Hair follicular keratinocyte (primary cell): ENCODE measurements at places on chromosomes 2 and 18. TPM values are rescaled to one million over a fixed set of nuclear protein-coding genes. Genes with fewer than 3 reads are reported as not detected.

Gene FAM124B
- not detected in 2 replicates for total RNA-seq

Gene FOXI3
- total RNA-seq = not detected in 2 replicates

Gene ANKRD23
- total RNA-seq = 0.65 and 0.78 TPM in 2 replicates

Gene FMNL2
- 32.4 and 47.8 TPM in 2 replicates for total RNA-seq

Gene TANC1
- 17.3 and 19.3 TPM in 2 replicates for total RNA-seq

Gene BABAM2
- 21.6 and 21.8 TPM in 2 replicates for total RNA-seq

Gene RGPD6
- 1.5 and 14.2 TPM in 2 replicates for total RNA-seq

Gene SLC9A2
- under 0.01 and 0.19 TPM in 2 replicates for total RNA-seq

Gene TFPI
- 1.4 and 2.3 TPM in 2 replicates for total RNA-seq

Gene KIAA2012
- not detected in 2 replicates for total RNA-seq

Gene SCYGR7
- total RNA-seq = not detected in 2 replicates

Gene SERPINB4
- total RNA-seq = 1.9 TPM in 2 replicates

Gene IKZF2
- total RNA-seq = 2.4 and 7.0 TPM in 2 replicates
